ENCODE measurements at places on chromosomes 16 and 17.
A peak's percentile ranks its signal among the peaks of the same experiment; 100 is the strongest.

- DNase-seq, result no peak
Observed at GRCh38 chr17:61556224-61557188, 34.5 kb downstream of the NACA2 start.

DNA sequence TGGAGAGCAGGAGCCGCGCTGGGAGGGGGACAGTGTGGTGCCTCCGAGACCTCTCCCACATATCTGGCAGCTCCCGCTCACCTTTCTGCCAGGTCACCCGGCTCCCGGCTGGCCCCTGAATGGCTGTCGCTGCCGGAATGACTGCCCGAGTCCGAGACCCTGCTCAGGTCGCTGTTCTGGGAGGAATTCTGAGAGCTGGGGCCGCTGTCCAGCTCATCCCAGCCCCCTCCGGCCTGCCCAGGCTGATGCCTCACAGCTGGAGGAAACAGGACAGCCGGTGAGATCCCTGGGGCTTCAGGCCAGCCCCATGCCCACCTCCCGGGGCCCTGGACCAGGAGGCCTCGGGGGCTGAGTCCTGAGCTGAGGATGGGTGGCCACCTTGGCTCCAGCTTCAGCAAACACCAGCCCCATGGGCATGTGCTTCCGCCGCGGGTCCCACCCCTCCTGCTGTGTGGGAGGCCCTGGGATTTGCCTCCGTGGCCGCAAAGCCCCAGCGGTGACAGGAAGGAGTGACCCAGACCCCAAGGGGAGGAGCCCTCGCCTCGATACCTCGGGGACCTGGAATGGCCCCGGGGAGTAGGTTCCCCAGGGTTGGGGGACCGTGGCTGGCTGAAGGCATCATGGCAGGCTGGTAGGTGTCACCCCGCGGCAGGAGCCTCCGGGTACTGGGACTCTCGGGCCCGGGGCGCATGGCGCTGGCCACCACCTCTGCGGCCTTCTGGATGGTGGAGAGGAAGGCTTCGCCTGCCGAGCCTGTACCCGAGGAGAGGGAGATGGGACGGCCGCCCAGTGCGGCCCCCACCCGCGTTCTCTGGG lies 6.9 kb downstream of the TEPSIN start:
- DNase-seq, result no peak

GRCh38 chr16:74249846-74250245 lies 46.8 kb upstream of the PSMD7 start:
- DNase-seq, result no peak

GRCh38 chr17:3497101-3497500 lies 21.3 kb downstream of the ASPA start:
- no peak for DNase-seq

- DNase-seq, result no peak
Observed at GRCh38 chr17:20914658-20915057, 128.2 kb downstream of the USP22 start.

DNA sequence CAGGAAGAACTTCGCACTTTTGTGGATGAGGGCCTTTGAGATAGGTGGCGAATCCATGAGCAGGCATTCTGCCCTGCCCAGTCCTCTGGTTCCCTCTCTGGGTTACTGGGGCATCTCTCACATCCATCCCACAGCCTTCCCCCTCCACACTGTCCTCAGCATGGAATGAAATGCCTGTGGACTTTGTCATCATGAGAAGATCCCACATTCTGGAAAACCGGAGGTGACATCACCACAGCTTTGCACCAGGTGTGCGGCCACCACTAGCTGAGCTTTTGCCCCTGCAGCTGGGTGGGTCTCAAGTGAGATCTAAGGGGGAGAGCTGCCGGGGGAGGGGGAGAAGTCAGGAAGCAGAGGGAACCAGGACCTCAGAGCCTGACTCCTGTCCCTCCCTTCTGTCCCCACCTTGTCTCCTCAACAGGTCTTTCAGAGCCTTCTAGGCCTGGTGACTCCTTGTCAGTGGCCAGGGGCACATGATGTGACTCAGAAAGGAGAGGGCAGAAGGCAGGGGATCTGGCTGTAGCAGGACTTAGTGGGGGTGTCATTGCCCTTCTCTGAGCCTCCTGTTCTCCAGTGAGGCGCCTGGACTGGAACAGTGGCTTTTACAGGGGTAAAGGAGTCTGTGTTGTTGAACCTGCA lies 40.0 kb upstream of the DLX4 start:
- no peak for DNase-seq

DNA sequence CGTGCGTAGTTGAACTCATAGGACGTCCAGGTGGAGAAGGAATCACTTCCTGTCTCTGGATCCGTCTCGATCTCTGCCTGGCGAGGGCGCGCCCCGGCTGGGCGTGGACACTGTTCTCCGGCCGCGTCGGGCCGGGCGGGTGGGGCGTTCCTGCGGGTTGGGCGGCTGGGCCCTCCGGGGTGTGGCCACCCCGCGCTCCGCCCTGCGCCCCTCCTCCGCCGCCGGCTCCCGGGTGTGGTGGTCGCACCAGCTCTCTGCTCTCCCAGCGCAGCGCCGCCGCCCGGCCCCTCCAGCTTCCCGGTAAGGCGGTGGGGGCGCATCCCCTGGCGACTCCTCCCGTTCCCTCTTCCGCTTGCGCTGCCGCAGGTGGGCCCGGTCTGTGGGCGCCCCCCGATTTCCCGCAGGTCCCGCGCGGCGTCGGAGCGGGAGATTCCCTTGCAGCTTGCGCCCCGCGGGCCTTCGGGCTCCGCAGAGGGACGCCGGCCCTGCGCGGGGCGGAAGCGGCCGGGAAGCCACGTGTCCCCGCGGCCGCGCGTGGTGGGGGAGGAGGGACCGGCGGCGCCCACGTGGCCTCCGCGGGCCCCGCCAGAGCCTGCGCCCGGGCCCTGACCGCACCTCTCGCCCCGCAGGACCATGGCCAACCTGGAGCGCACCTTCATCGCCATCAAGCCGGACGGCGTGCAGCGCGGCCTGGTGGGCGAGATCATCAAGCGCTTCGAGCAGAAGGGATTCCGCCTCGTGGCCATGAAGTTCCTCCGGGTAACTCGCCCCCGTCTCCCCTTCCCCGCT lies at the start of gene NME2:
Gene NME2, plus strand, starts transcription at position 214 of the 789 bp plus-strand sequence. Its CDS starts 420 bp downstream, at position 634.
- peak; percentile 77 for DNase-seq

DNA sequence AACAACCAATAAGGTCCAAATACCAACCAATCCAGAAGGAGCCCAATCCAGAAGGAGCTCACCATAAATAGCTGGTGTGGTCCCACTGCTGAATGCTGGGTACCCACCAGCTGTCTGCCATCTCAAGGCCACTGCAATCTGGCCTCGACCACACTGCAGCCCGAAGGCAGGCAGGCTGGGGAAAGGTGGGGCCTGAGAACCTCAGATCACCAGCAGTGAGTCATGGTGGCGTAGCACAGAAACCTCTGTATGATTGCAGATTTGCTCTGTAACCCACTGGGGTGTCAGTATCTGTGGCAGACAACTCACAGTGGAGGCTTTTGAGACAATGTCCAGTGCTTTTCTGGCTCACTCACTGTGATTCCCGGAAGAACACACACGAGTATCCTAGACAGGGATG lies 14.7 kb upstream of the CMTR2 start:
- DNase-seq, result no peak

GRCh38 chr17:40284085-40284713 lies 3.5 kb upstream of the CDC6 start:
- DNase-seq, result no peak

GRCh38 chr17:48153691-48154358 lies 46.3 kb downstream of the SNX11 start:
- DNase-seq, result no peak

DNA sequence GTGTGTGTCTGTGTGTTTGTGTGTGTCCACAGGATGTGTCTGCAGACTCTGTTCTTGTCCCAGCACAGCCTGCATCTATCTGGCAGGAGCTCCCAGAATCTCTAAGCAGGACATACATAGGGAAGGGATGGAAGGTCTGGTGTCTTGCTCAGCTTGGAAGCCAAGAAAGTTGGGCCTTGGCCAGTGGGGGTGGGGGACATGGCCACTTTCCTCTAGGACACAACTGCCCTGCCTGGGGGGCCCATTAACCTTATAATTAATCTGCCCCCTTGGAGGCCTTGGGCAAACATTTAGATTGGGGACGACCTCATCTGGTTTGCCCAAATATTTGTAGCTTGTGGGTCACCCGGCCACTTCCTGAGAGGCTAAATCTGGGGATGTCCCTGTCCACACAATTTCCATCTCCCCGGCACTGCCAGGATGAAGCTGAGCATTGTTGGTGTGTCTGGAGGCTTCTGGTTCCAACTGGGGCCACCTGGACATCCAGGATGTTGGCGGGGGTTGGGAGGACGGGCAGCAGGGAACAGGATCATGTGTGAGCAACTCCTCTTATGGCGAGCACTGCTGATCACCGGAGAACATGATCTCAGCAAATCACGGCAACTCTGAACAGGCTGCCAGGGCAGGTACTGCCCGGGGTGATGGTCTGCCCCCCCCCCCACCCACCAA lies 17.2 kb upstream of the FOXF1 start:
- DNase-seq, result no peak

DNA sequence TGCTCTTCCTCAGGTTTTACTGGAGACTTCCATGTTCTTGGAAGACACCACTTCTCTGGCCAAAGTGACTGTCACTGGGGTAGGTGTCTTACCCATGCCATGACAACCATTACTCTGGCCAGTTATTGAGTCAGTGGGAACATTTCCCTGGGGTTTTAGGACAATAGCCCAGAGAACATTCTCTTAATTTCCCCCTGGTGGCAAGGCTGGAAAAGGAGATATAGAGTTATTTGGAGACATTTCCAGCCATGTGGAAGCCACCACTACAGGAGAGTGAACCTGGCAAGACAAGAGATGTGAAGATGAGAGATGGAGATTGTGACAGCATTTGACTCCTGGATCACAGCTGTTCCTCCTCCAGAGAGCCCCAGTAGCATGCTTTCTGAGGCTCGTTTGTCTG lies 106.2 kb downstream of the CDK5R1 start:
- DNase-seq, result no peak

- no peak for DNase-seq
Observed at GRCh38 chr17:35898283-35899070, 18.3 kb upstream of the CCL5 start.

DNA sequence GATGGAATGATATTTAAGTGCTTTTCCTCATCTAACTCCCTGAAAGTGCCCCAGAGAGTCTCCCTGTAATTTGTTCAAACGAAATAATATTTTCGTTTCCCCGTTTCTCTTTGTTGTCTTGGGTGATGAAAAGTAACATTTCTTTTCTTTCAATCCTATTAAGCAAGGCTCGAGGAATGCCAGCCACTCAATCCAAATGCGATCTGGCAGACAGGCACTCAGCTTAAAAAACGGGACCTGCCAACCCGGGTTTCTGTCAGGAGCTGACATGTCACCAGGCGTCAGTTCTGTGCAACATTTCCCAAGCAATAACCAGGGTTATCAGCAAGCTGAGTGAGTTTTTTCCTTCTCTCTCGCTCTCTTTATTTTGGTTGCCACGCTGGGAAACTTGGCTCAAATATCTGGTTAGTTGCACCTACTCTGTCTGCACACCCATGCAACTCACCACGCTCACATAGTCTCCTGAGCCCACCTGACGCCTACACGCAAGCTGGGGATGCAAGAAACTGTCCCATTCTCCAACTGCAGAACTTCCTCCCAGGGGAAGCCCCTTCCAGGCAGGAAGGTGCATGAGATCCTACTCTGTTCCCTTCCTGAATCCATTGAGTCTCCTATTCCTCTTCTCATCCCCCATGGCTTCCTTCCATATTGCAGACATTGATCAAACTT lies 208.2 kb downstream of the C16orf78 start:
- DNase-seq, result no peak

GRCh38 chr17:83175119-83175821 lies 95.9 kb downstream of the METRNL start:
- no peak for DNase-seq

GRCh38 chr16:66030036-66030435 lies 336.5 kb upstream of the CDH5 start:
- no peak for DNase-seq

- DNase-seq, result no peak
Observed at GRCh38 chr17:33049781-33050414, 58.3 kb downstream of the SPACA3 start.

- no peak for DNase-seq
Observed at GRCh38 chr16:20735490-20735889, 6.1 kb downstream of the THUMPD1 start.

DNA sequence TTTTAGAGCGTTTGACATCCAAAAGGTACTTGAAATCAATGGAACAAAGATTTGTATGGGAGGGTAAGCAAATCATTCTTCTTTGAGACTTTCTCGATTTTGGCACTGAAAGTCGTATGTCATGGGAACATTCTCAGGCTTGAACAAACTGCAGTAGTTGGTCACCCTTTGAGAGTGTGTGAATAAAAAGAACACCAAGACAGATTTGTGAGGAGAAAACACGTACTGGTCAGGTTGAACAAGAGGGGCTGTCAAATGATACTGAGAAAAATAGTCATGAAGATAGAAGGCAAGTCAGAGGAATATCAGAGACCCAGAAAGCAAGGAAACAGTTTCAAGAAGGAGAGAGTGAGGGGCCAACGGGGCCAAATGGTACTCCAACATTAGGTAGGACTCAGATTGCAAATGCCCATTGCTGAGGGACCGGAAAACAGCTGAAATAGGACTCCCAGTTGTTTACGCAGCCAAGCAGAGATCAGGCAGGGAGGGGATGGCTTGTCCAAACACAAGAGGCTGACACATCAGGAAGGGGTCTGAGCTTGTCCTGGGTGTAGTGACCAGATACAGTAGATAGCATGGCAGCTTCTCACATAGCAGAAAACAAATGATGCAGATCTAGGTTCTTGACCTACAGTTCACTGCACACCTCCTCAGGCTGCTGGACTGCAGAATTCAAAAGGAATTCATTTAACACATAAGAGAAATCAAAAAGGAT lies 74.5 kb upstream of the MYOCD start:
- no peak for DNase-seq

- no peak for DNase-seq
Observed at GRCh38 chr16:8736123-8736668, 61.2 kb downstream of the TMEM186 start.

- no peak for DNase-seq
Observed at GRCh38 chr17:47725446-47726111, 7.5 kb upstream of the TBX21 start.

DNA sequence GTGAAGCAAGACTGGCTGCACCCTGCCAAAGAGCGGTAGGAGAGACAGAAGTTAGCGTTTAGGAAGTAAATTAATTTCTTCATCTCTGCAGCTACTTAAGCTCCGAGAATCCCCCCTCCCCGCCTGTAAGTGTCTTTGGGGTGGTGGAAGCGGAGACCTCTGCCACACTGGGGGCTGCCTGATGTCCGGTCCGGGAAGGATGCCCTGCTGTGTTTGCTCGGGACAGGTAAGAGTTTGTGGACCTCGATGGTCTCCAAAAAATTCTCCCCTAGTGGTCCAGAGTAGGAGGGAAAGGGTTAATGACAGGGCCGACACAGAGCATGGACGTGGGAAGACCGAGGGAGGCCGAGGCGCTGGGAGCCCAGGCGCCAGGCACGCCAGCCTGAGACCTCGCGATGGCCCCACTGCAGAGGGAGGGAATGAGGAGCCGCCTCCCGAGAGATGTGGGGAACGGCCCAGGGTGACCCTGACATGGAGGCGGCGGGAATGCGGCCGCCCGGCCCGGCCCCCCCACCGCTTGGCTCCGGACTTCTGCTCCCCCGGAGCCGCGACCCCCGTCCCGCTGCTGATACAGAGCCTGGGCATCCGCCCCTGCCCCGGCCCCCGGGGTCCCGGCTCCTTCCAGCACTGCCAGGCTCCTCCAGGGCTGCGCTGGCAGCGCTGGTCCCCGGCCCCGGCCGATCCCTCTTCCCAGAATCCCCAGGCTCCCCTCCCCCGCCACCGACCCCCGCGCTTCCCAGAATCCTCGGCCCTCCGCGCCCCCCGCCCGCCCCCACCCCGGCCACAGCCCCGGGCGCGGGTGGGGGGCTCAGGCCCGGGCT lies 680 bp downstream of the ZNF629 start:
- DNase-seq, result no peak
